ENCODE measurements at places on chromosomes 7 and 10.

GRCh38 chr7:47100817-47101435 lies 481.0 kb downstream of the TNS3 start:
- no peak for DNase-seq

DNA sequence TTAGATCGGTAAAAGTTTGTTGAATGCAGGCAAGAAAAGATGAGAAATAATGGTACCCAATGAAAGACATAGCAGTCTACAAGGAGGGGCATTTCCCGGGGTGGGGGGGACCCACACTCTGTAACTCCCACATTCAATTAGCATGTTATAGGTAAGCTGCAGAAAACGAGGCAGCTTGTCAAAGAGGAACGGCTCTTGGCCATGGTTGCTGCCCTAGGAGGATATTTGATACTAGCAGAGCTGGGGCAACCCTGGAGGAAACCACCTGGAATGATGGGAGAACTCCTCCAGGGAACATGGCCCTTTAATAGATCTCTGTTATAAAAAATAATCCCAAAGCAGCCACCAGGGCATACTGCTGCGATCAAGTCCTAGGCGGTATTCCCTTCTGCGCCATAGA lies 98.5 kb downstream of the EGFR start:
- DNase-seq: no peak

DNA sequence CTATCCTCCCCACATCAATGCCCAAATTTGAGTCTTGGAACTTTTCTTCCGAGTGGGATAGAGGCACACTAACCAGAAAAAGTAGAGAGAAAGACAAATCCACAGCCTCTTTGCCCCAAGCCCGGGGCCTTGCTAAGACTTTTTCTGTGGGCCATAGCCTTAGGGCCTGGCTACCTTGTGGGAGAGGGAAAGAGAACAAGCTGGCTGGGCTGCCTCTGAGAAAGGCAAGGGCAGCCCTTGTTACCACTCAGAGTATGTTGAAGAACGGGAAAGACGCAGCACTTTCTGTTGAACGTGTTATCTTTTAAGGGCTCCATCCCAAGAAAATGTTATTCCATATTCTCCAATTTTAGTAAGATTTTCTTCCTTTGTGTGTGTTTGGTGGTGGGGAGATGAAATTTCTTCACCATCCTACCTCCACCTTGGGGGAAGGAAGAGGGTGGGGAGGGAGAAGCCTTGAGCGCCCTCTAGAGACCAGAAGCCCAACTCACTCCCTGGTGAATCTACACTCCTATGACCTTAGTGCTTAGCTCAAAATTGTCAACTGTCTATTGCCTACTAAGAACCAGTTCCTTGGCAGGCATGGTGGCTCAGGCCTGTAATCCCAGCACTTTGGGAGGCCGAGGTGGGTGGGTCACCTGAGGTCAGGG lies 3.9 kb upstream of the NRF1 start:
- no peak for DNase-seq

GRCh38 chr7:26587536-26587935 lies 276.9 kb downstream of the SKAP2 start:
- DNase-seq: no peak

GRCh38 chr7:30005464-30005863 lies 15.9 kb upstream of the SCRN1 start:
- no peak for DNase-seq

GRCh38 chr7:21544715-21545114 lies 1.9 kb downstream of the DNAH11 start:
- DNase-seq: no peak

GRCh38 chr10:661597-662222 lies 27.8 kb downstream of the DIP2C start:
- DNase-seq: no peak

- DNase-seq: no peak
Measured at GRCh38 chr7:20328692-20329091, 2.0 kb upstream of the ITGB8 start.

- DNase-seq: no peak
Measured at GRCh38 chr10:76033457-76034196, 602.2 kb downstream of the LRMDA start.

DNA sequence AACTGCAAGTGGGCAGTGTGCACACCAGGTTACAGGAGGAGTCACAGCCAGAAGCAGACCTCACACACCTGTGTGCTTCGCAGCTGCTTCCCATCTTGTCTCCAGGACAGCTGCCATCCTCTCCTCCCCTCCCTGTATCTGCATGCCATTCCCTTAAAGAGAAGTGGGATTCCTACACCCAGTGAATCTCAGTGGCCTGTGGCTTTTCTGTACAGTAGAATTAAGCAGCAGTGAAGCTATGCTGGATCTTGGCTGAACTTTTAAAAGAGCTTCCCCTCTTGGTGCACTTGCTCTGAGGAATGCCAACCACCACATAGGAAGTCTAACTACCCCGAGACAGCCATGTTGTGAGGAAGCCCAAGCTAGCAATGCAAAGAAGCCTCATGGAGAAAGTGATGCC lies 236.5 kb upstream of the ZMIZ1 start:
- DNase-seq: no peak

DNA sequence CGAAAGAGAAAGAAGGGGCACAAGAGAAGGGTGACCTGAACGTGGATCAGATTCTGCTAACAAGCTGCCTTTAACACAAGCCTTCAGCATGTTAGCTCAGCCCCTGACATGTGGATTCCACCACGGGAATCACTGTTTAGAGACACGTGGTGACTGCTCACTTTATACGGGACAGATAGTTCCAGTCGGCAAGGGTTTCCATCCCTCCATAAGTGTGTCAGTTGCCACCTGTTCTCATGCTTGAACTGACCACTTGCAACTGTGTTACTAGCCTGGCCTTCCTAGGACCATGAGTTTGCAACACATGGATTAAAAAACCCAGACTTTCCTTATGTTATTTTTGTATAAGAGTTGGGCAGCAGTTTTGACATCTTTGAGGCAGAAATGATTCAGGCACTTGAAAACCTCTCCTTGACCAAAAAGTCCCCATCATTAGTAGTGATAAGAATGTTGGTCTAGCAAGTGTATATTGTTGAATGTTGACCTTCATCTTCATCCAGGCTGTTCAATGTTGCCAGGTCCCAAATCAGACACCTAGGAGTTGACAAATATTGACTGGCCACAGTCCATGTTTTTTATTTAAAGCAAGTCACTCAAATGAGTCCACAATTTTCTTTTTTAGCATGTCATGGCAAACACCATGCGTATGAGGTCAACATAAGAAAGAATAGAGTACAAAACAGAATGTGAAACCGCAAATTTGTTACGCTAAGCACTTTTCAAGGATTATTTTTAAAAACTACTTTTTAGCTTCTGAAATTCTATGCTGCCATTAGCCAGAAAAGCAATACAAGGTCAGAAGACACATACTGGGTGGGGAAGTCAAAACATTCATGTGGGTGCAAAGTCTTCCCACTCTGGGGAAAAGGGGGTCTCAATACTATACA lies 101.6 kb downstream of the ABLIM1 start:
- no peak for DNase-seq

DNA sequence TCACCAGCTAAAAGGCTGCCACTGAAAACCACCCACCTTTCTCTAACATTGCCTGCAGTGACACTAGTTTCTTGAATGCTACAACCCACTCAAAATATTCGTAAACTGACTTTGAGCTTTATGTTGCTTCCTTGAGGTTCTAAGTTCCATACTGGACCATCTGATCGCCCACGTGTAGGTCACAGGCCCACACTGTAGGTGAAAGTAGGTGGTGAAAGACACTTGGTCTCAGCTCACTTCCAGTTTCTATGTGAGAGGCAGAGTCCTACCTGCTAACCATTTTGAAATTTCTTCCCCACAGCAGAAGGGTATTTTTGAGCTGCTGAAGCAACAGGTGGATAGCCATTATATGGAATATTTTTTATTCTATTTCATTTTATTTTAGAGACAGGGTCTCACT lies 97.3 kb downstream of the MYO3A start:
- no peak for DNase-seq

- no peak for DNase-seq
Measured at GRCh38 chr7:1608318-1608717, 38.5 kb upstream of the PSMG3 start.

DNA sequence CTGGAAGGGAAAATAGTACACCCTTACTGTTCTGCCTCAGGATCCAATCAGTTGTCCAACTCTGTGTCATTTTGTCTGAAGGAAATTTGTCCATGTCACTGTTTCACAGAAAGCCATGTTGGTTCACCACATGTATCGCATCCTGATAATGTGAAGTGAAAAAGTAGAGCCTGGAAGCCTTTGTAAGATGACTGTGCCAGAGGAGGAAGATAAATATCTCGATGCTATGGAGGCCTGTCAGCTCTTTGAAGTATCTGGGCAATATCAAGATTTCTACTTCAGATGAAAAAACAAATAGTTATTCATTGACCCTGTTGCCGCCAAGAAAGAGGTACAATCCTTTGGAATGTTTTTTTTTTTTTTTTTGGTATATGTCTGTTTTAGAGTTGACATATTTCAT lies 270.5 kb downstream of the PHF14 start:
- DNase-seq: no peak

- DNase-seq: peak; percentile 71
Measured at GRCh38 chr10:49534670-49535381, 4.1 kb downstream of the ERCC6 start.

GRCh38 chr10:124579011-124579399 lies 117.4 kb downstream of the LHPP start:
- no peak for DNase-seq

GRCh38 chr7:142168746-142169145 lies 57.2 kb downstream of the MGAM2 start:
- DNase-seq: no peak

DNA sequence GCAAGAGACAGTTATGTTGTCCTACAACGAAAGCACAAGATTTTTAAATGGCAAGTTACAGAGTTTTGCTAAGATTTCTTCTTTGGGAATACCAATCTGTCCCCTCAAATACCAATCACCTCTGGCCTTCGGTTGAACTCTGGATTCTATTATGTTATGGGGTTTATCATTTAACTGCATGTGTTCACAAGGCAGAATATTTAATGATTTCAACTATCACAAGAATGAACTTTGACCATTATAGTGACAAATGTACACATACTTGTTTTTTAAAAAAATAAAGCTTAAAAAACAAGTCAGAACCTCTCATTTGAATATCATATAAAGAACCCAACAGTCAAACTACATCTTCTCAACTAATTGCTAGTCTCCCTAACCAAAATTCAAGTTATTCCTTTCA lies 11.3 kb downstream of the OAT start:
- no peak for DNase-seq

- DNase-seq: no peak
Measured at GRCh38 chr10:71725998-71726579, 6.5 kb upstream of the C10orf105 start.

- DNase-seq: no peak
Measured at GRCh38 chr7:137462074-137462715, 118.7 kb upstream of the PTN start.

- no peak for DNase-seq
Measured at GRCh38 chr10:23414658-23415057, 24.2 kb upstream of the OTUD1 start.

- DNase-seq: no peak
Measured at GRCh38 chr7:24717247-24717622, 40.0 kb downstream of the GSDME start.

GRCh38 chr10:633279-634245 lies 55.9 kb downstream of the DIP2C start:
- no peak for DNase-seq

- DNase-seq: no peak
Measured at GRCh38 chr7:130379019-130379418, 1.3 kb upstream of the CPA1 start.

DNA sequence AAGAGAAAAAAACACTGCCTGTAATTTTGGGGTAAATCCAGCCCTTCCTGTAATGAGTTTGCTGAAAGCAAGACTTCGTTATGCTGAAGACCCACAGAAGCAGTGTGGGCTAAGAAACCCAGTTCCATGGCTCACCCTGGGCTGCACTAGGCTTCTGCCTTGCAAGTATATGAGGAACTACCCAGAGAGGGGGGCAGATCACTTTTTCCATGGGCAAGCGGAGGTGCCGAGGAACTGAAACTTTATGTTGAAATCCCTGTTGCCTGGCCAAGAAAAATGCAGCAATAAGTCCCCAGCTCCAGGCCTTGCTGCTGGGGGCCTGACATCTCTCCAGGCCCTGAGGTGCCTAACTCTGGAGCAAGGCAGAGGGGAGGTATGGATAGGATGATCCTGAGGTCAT lies 8.5 kb downstream of the RASSF4 start:
- DNase-seq: no peak

- DNase-seq: no peak
Measured at GRCh38 chr7:5445981-5446594, 22.5 kb upstream of the TNRC18 start.

DNA sequence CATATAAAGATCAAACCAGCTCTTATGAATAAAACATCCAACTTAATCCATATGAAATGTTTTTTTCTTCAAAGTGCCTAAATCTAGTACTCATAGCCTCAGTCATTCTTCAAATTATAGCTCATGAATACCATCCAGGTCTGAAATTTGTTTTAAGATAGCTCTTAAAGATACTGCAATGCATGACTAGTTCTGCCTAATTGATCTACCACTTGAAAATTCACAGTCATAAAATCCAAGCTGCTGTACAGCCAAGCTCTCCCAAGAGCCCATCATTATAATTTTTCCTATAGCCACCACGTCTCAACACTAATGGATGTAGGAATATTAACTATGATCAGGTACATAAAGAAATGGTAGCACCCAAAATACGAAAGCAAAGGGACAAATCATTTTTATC lies 87.9 kb upstream of the RNF148 start:
- no peak for DNase-seq

Measured in non-pigmented ciliary epithelial cell (primary cell).